ENCODE measurements at places on chromosomes 4 and X.

DNA sequence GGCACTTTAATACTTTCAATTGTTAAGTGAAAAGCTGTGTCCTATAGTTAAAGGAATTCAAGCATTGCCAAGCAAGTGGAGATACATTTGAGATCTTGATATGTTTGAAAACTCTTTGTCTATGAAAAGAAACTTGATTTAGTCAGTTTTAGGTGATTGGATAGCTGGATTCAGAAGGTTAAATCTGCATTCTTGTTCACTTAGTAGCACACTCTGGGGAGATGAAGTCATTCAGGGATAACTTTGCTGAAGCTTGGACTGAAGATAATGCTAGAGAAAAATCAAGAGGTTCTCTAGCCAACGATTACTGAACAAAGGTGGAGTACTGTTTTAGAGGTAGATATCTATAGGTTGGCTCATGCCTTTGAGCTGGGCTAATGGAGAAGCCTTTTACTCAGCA is 90.6 kb downstream of the DCAF8L2 start:
- no peak for DNase-seq

DNA sequence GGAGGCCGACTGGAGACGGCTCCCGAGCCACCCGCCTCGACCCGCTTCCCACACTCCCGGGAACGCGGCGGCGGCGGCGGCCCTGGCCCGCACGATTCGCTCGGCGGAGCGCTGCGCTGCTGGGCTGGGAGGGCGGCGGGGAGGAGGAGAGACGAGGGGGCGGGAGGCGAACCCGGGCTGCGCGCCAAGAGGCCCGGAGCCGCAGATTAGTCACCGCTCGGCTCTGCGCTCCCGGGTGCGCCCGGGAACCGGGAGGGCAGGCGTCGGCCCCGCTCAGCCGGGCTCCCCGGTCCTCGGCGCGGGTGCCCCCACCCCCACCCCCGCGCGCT is 11.2 kb upstream of the BCOR start:
- no peak for DNase-seq

DNA sequence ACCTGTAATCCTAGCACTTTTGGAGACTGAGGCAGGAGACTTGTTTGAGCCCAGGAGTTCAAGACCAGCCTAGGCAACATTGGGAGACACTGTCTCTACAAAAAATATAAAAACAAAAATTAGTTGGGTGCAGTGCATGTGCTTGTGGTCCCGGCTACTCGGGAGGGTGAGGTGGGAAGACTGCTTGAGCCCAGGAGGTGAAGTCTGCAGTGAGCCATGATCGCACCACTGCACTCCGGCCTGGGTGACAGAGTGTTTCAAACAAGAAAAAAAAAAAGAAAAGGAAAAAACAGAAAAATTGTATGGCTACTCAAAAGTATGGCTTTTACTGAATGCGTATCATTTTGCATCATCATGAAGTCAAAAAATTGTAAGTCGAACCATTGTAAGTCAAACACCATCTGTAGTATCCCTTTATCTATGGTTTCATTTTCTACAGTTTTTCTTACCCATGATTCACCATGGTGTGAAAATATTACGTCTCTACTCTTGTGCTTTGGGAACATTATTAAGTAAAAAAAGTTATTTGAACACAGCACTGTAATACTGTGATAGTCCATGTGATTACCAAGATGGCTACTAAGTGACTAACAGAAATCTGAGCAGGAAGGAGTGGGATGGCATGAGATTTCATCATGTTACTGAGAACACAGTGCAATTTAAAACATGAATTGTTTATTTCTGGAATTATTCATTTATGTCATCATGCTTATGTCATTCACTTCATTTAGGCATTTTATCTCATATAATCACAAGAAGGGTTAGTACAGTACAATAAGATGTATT is 26.5 kb upstream of the MANBA start:
- DNase-seq = no peak

DNA sequence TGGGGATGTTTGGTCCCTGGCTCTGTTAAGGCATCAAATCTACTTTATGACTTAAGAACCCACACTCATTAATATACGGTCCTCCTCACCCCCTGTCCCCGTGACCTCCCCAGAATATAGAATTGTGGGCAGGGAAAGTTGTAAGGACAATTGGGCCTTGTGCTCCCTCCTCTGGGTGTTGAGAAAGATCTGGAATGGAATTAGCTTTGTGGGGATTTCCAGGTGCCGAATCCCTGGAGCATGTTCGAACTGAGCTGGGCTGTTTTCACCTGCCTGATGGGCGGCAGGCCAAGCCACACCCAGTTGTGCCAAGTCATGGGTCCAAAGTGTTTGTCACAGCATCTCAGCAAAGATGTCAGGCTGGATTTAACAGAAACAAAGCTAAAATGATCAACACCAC is 349.3 kb upstream of the KLF3 start:
- DNase-seq = no peak

GRCh38 chr4:55807556-55807955 is 12.0 kb upstream of the EXOC1L start:
- no peak for DNase-seq

DNA sequence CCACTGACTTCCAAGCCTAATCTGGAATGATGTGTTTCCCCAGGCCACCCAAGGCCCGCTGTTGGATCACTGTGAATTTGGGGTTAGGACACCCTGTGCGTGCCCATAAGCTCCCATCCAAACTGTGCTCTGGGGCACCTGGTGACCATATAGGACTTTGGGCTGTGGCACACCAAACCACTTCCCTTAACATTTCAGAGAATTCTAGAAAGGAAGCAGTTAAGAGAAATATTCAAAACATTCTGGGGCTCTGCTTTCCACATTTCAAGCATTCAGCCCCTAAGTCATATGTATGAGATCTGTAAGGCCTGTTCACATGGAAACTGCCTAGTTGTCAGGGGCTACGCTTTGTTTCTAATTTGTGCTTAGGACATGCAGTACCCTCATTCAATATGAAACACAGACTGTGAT is 14.4 kb downstream of the VGLL1 start:
- DNase-seq = no peak

GRCh38 chrX:151393514-151393913 is 3.5 kb upstream of the VMA21 start:
- no peak for DNase-seq
